Fibroblast of skin of scalp (primary cell): ENCODE measurements at places on chromosomes 2 and 18.

GRCh38 chr2:141611981-141612380 is 518.8 kb downstream of the LRP1B start:
- no peak for DNase-seq

DNA sequence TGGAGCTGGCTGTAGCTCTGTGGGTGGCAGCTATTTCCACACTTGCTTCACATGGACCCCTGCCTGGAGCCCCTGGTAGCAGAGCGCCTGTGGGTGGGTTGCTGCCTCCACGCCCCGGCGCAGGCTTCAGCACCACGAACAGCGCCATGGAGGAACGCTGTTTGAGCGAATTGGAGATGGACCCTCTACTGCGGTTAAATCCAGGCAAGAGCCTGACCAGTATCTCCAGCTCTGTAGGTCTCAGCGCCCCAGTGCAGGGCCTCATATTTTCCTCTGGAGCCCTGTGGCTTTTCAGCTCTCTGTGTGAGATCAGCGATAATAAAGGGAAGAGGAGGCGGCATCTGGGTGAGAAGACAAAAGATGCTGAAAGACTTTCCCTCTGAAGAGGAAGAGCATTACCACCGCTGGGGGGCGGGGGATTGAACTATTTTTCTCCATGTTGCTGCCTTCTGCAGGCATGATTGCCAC is 12.0 kb downstream of the ONECUT2 start:
- peak; percentile 51 for DNase-seq

DNA sequence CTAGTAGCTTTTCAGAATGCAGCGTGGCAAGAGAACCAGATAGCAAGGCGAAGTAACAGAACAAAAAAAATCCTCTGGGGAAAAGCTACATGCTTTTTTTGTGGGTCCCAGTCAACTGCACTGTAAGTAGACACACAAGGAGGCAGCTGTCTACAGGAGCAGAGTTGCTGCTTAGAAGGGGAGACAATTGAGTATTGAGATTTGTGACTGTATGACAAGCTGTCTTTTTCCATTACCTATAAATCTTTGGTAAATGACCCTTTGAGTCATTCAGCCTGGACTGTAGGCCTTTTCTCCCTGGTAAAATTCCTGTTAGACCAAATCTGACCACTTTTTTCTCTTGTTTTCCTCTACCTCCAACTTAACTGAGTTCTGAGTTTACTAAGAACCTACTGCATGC is 144.1 kb upstream of the FOSL2 start:
- DNase-seq: no peak

- DNase-seq: no peak
These were observed 38.0 kb downstream of the DCDC2C start for GRCh38 chr2:3741396-3741795.

GRCh38 chr2:237661799-237662328 is 34.5 kb downstream of the LRRFIP1 start:
- DNase-seq: no peak

GRCh38 chr2:20216130-20217025 is 8.6 kb downstream of the SDC1 start:
- DNase-seq: no peak

GRCh38 chr2:64318476-64318748 is 135.6 kb upstream of the LGALSL start:
- no peak for DNase-seq

GRCh38 chr2:157364257-157364974 is 38.8 kb upstream of the ERMN start:
- peak; percentile 3 for DNase-seq

GRCh38 chr2:18993756-18994338 is 364.6 kb downstream of the OSR1 start:
- peak; percentile 64 for DNase-seq

DNA sequence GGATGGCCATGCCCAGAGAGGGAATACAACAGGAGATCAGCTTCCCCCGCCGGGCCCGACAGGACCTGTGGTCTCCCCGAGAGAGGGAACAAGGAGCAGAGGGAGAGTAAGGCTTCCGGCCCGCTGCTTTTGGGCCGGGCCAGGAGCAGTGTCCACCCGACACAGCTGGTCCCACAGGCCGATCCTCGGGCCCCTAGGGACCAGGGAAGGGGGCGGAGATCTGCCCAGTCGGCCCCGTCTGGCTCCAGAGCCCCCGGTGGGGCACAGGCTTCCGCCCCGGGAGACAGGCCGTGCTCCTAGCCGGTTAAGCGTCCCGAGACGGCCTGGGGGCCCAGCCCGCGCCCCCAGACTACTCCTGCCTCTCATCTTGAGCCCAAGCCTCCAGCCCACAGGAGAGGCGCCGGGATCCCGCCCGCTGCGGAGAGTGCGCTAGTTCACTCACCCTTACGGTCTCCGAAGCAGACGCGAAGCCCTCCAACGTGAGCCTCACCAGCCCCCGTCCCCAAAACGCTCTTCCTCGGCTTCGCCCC is at the start of gene MCFD2:
Gene MCFD2, minus strand, starts transcription at position 526 of the 530 bp plus-strand sequence. CDS start 6,635 bp downstream, outside the sequence.
- DNase-seq: no peak

GRCh38 chr2:174577967-174578589 is 19.5 kb downstream of the WIPF1 start:
- DNase-seq: peak; percentile 83
